ENCODE measurements at places on chromosomes 11 and 22.

DNA sequence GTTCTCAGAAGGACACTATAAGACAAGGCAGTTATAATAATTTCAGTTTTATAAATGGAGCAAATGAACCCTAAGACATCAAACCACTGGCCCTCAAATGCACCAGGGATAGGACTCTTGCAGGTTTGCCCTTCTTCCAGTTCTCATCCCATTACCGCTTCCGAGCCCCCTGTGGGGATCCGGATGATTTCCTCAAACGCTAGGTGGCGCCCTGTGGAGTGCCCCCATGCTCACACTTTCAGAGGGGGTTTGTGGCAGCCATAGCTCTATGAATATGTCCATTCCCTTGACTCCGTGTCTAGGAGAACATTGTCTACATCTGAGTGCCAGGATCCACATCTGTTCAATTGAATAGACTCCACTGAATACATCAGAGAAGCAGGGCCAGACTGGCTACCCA, 816.3 kb downstream of the NTM start:
- no peak for ATAC-seq

- no peak for ATAC-seq
Measured at GRCh38 chr11:15266999-15267398, 152.3 kb downstream of the INSC start.

DNA sequence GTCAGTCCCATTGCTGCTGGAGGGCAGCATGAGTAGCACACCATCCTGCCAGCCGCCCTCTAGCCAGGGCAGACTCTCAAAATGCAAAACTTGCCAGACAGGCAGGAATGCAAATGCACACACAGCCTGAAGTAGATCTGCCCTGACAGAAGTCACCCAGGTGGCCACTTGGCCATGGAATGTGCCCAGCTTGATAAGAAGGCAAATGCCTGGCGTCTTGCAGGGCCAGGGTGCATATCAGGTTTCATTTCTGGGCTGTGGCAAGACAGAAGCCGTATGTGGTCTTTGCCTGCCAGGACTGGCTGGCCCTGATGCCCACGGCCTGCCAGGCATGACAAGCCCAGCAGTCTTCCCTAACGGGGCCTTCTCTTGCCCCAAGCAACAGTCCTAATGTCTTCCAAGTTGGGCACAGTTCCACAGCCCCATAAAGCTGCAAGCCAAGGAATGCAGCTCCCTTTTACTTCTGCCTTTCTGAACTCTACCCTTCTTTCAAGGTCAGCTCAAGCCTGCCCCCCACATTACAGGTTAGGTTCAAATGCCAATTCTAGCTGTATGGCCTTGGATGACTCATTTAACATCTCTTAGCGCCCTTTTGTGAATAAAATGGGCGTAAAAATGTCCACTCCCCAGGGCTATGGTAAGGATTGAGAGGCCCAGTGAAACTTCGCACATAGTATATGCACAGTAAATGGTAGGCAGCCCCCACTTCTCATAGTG, 29.7 kb downstream of the POU2AF3 start:
- ATAC-seq = no peak

DNA sequence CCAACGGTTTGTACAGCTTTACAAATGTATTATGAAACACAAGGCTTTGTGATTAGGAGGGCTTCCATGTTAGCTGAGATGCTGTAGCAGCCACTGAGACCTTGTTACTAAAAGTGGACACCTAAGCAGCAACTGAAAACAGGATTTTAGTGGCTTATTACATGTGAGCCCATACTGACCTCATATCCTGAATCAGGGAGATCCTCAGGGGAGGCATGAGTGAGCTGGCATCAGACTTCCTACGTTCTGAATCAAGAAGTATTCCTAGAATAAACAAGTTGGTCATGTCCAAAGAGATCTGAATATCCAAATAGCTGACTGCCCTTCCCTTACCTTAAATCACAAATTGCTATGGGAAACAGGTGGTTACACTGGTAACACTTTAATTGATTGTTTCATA, 59.1 kb upstream of the SCUBE2 start:
- no peak for ATAC-seq

GRCh38 chr11:69371731-69372588, 78.0 kb downstream of the MYEOV start:
- no peak for ATAC-seq

DNA sequence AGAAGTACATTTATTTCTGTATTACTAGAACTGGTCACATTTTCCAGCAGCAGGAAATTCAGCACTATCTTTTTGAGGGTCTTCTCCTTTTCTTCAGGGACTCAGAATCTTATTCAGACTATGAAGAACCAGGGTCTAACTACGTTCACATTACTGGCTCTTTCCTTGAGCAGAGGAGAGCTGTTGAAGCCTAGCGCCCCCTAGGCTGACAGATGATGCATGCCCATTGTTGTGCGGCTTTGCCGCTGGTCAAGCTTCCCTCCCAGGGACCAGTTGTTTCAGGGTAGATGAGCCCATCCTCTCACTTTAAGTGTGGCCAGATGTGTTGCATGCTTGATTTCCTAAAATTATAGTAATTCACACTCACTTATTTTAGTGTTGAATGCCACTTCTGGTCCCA, 168.2 kb upstream of the PDGFD start:
- ATAC-seq = no peak

GRCh38 chr11:120398132-120398531, 61.9 kb downstream of the ARHGEF12 start:
- no peak for ATAC-seq

DNA sequence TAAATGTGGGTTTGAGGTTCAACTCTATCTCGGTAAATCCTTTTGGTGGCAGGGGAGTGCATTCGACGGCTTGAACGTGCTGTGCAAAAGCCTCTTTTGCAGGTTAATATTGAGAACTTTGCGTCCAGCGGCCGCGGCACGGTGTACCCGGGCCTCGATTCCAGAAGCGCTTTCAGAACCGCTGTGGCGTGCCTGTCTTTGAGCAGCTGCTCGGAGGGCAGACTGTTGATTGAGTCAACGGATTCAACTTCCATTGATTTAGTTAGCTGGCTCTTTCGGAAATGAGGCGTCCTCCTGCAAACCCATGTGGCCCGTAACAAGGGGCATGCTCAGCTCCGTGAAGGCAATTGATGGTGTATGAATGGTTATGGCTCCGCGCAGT, 1247.8 kb downstream of the BRD1 start:
- ATAC-seq = no peak

DNA sequence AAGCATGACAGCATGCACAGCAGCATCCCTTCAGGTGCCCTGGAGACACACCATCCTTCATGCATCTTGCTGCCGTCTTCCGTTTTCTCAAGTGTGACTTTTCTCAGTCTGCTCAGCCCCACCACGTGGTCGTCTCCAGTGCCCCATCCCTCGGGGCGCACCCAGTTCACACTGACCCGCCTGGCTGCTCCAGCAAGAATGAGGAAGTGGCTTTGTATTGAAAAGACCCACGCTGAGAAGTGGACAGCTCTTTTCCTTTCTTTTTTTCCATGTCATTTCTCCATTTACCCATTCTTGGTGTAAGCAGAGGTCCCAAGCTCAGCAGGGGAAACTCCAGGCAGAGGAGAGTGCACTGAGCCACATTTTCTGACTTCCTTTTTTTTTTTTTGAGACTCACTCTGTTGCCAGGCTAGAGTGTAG, 14.5 kb downstream of the SERPINH1 start:
- ATAC-seq = peak; percentile 88

DNA sequence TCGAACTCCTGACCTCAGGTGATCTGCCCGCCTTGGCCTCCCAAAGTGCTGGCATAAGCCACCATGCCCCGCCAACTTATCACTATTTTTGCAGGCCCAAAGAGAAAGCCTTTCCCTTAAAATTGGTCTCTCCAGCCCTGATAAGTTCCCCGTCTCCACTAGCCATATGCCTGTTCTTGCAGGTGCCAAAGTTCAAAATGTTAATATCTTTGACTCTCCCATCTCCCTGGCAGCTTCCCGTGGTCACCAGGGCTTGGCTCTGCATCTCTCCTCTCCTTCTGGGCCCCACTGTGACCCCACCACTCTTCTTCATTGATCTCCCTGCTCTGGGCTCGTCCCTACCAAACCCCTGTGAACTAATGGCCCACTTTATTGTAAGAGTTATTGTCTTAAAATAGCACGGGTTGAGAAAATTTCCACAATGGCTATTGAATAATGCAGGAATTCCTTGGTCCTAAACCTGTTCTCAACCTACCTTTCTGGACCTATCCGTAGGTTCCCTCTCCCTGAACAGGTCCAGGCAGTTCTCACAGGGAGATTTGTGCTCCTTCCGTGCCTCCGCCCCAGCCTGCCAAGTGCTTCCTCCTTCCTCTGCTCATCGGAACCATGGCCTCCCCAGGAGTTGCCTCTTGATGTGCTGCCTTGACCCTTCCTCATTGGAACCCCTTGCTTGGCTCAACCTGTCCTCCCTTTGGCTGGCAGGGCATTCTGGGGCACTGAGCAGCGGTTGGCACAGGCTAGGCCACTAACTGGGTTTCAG, 147.5 kb downstream of the DSCAML1 start:
- no peak for ATAC-seq

DNA sequence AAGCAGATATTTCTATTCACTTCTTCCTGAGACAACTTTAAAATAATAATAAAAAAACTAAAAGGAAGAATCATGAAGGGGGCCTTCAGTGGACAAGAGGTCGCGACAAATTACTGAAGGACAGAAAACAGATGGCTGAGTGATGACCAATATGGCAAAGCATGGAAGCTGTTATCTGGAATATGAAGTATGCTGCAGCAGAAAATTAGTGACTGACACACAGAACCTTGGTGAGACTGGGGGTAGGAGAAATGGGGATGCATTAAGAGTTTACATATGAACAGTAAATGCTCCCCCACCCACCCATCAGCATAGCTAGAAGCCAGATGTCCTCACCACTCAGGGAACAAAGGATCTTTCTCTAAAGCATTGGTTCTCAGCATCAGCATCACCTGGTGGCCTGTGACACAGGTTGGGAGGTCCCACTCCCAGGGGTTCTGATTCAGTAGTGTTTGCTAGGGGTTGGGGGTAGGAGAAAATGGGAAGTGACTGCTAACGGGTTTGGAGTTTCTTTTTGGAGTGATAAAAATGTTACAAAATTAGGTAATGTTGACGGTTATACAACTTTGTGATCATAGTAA, 59.7 kb downstream of the NARS2 start:
- ATAC-seq = no peak

DNA sequence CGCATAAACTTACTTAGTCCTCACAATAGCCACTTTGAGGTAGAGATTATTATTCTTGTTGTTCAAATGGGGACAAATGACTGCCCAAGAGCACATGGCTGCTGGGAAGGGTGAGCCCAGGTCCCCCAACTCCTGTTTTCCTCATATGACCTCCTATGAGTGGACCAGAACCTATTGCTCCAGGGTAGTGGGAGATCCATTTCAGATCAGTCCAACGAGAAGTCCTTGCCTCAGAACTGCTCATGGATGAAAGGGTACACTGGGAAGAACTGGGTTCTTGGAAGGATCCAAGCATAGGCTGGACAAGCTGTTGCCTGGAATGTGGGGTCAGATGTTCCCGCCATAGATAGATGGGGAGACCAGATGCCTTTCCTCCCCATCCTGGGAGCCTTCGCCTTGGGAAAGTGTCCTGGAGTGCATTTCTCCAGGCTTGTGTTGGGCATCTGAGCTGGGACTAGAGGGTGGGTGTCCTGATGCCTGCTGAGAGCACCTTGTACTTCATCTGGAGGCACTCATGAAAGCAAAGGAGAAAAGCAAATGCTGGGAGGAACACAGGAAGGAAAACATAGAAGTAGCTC, 146.3 kb upstream of the B3GAT1 start:
- no peak for ATAC-seq

DNA sequence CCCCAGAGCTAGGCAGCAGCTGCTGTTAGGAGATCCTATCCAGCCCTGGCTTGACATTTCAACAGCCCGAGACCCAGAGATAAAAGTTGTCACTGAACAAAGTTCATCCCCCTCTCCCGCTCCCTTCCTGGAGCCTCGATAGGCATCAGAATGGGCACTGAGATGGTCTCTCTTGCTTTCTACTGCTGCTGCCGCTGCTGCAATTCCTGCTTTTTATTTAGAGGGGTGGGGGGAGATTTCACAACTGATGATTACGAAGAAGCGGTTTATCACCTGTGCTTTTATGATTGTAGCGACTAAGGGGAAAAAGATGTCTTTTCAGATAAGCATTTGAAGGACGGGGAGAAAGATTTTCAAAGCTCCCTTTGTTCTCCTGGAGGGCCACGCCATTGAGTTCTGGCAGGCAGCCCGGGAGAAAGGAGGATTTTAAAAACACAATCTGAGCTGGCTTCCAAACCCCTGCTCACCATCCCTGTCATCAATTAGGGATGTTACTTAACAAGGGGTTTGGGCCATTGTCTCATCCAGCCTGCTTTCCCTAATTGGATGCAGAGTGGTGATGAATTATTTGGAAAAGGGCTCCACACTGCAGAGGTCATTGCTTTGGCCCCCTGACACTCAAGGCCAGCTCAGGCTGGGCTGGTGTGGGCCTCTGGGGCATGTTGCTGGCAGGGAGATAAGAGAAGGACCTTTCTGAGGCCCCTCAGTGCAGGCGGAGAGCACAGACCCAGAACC, 344.7 kb downstream of the BUD13 start:
- ATAC-seq = no peak

GRCh38 chr22:48936391-48936790, 891.3 kb downstream of the BRD1 start:
- ATAC-seq = no peak

DNA sequence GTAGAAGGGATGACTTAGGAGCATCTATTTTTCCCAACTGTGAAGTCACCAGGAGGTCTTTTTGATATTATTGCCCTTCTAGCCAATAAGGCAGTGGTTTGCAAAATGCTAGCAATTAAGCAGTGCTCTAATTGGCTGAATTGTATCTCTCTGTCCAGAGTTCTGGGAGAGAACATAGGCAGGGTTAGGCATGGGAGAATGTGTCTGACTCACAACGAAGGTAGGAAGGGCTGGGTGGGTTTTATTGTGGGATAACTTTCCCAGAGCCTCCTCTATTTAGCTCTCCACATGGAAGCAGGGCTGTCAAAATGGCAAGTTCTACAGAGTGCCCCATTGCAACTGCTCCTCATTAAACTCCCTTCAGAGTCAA, 415.9 kb upstream of the CADM1 start:
- ATAC-seq = peak; percentile 37

GRCh38 chr11:74929431-74930363, 19.2 kb downstream of the XRRA1 start:
- ATAC-seq = peak; percentile 82

GRCh38 chr11:111416231-111416960, 37.3 kb upstream of the POU2AF1 start:
- ATAC-seq = no peak

Data from stimulated activated memory B cell treated with anti-CD40 and anti-IgM and Interleukin-4, amounts not matched to agents 10 μg/mL and 1 μg/mL and 100 μg/mL, for 72 hours (primary cell).